M059J (cell line): ENCODE measurements at places on chromosomes 6 and 20.

DNA sequence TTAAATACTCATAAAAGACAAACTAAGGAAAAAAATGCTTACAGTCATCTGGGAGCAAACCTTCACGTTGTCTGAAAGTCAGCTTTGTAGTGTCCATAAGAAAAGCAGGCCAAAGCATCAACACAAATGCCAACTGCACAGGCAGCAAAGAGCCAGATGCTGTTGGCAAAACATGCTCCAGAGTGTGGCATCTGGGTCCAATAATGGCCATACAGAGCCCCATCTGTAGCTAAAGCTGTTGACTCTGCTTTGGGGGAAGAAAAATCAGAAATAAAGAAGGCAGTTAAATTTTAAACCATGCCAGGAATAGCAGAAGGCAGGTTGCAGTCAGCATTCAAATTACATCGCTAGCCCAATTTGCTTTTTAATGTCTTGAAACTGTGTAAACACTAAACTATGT lies 776.3 kb downstream of the EYS start:
- DNase-seq, result no peak

- DNase-seq, result no peak
Measured at GRCh38 chr6:24010133-24010532, 115.9 kb upstream of the NRSN1 start.

DNA sequence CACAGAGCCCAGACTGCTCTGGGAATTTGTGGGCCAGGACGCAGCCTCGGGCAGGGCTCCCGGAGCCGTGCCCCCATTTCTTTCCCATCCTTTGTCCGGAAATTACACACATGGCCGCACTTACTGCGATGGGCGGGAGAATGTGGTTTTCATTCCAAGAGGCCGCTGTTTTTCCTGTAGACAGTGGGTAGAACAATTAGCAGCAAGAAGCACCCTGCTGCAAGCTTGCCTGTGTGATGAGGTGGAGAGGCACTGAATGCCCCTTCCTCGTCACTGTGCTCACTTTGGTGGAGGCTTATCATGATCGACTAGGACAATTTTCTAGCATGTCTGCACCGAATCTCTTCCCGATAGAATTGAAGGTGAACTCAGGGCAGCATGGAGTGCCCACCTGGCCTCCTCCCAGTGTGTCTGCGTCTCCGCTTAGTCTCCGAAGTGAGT lies 102.8 kb downstream of the DACT2 start:
- no peak for DNase-seq

DNA sequence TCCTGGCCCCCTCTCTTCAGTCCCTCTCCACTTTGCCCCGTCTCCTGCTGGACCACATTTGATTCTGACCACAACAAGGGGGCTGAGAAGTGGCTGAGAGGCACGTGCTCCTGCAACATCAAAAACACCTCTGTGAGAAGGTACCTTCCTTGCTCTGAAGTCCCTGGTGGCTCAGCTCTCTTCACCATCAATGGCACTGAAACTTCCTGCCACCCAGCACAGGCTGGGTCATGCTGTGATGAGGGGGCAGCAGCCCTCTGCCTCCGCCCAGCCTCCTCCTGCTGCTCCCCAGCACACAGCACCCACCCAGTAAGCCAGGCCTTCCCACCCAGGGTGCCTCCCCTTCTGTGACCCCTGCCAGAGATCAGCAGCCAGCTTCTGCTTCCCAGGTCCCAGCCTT lies 10.3 kb downstream of the ZMYND8 start:
- no peak for DNase-seq

GRCh38 chr6:16430391-16431089 lies 192.2 kb downstream of the GMPR start:
- no peak for DNase-seq

- DNase-seq, result peak; percentile 95
Measured at GRCh38 chr20:10637031-10637559, 36.7 kb downstream of the JAG1 start.

DNA sequence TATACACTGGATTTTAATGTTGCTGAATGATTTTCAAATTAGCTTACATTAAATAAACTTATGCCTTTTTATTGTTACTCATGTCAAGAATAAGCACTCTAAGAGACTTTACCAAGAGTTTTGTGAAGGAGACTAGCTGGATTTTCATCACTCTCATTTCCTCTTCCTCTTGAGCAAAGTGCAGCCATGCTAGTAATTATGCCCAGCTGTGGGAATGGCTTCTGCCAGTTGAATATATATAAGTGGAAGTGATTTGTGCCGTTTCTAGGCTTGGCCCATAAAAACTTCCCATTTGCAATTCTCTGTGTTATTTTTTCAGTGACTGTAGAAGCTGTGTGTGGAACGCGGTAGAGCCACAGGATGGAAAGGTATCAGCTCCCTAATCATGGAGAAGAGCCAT lies 255.8 kb downstream of the HDGFL1 start:
- no peak for DNase-seq

- DNase-seq, result peak; percentile 41
Measured at GRCh38 chr6:118551063-118552053, 3.3 kb downstream of the PLN start.

DNA sequence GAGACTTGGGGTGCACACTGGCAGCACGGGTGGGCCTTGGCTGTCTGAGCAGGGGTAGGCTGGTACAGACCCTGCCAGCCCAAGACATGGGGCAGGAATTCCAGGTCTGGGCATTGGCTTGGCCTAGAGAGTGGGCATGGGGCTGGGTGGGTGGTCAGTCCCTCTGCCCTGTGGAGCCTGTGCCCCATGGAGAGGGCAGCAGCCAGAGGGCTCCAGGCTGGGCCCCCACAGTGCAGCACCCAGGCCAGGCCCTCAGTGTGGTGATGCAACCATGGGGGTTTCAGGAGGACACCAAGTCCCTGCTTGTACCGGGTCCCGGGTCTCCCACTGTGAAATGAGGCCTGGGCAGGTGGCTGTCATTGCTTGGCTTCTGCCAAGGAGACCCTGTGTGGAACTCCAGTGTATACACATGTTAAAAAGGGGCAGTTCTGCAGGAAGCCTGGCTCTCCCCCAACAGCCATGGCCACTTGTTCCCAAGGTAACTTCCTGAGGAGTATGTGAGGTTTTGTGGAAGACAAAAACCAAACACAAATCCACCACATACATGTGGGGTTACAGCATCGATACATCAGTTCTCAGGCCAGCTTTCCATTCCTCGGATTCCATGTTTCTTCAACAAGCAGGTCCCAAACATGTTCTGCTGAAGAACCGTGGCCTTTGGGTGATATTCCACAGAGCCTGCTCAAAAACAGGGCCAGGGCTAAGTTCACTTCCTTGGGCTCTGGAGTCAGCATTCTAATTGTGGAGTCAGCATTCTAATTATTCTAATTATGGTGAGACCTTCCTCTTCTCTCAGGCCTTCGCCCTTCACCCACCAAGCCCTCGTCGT lies 77.3 kb downstream of the DACT2 start:
- no peak for DNase-seq

- DNase-seq, result no peak
Measured at GRCh38 chr20:25487306-25487705, 79.8 kb downstream of the GINS1 start.

- DNase-seq, result no peak
Measured at GRCh38 chr6:89273816-89274215, 41.3 kb downstream of the GABRR2 start.

DNA sequence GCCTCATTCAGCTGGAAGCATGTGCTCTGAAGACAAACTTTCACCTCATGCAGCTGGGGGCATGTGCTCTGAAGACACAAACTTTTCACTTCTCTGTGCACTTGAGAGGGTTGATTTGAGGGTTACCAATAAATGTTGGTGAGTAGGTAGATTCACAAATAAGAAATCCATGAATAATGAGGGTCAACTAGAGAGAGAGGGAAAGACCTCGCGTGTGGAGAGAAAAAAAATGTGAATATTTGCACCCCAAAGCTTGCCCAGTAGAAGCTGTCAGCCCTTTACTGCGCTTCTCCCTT lies 43.4 kb downstream of the PSMB1 start:
- no peak for DNase-seq

GRCh38 chr20:38046572-38046971 lies 13.0 kb downstream of the RPRD1B start:
- no peak for DNase-seq

GRCh38 chr6:2355150-2355549 lies 109.7 kb upstream of the GMDS start:
- DNase-seq, result no peak

GRCh38 chr20:64108731-64109681 lies 1.6 kb upstream of the NPBWR2 start:
- DNase-seq, result no peak
